ENCODE measurements at places on chromosomes 6 and 20.
A peak's percentile ranks its signal among the peaks of the same experiment; 100 is the strongest.

- DNase-seq: no peak
Observed at GRCh38 chr6:81751388-81752083, 945 bp downstream of the TENT5A start.

DNA sequence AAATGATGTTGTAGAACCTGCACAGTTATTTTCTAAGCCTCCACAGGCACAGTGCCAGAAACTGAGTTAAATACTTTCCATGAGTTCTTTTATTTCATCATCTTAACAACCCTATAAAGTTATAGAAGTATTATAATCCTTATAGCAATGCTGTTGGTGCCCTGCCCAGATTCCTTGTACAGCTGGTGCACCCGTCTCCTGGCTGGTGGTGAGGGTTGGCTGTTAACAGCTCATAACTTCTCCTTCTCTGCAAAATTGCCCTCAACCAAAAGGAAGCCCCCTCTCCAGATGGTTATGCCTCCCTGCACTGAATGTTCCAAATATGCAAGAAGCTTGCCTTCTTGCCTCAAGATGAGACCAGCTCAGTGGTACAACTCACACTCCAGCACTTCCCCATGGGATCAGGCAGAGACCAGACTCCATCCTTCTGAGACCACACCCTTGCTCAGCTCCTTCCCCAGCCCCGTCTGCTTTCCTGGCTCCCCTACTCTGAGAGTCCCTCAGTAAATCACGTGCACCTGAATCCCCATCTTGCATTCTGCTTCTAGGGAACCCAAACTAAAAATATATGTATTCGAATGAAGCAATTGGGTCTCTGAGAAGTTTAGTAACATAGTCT lies 304.4 kb upstream of the PLCB4 start:
- DNase-seq: no peak

GRCh38 chr6:11398451-11399326 lies 138.9 kb upstream of the TMEM170B start:
- DNase-seq: no peak

DNA sequence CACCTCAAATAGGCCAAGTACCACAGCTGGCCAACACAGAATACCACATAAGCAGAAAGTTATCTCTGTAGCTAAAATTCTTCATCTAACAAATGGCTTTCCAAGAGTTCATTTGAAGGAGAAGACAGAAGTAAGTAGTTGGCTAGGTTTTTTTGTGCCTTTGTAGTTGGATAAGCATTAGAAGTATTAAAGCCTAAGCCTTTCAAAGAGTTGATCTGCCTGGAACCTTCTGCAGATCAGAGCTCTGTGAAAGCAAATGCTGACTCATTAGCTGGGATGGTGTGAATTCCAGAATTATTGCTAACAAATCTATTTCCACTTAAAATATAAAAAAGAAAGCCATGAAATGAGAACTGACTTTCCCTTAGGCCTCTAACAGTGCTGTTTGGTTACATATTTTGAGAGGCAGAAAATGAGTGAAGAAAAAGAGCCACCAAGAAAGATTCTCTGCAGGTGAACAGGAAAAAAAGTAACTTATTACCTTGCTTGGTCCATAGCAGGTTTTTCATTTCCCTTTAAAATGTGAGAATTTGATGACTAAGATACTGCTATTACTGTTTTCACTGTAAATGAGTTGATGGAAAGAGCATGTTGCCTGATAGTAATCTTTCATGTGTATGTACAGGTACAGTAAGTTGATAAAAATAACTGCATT lies 763.2 kb upstream of the FLRT3 start:
- DNase-seq: peak; percentile 48

DNA sequence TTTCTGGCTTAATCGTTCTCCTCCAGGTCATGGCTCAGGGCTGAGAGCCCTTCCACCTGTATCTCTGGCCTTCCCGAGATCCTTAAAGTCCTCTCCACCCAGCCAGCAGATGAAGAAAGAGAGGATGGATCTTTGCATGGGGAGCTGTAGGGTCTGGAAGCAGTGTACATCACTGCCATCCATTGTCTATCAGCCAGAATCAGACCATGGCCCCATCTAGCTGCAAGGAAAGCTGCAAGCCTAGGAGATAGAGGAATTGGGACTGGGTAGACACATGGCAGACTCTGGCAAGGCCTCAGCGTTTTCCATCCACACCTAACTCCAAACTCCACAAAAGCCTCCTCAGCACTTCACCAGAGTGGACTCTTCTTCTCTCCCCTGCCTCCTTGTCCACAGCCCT lies 113.8 kb upstream of the MAFB start:
- no peak for DNase-seq

DNA sequence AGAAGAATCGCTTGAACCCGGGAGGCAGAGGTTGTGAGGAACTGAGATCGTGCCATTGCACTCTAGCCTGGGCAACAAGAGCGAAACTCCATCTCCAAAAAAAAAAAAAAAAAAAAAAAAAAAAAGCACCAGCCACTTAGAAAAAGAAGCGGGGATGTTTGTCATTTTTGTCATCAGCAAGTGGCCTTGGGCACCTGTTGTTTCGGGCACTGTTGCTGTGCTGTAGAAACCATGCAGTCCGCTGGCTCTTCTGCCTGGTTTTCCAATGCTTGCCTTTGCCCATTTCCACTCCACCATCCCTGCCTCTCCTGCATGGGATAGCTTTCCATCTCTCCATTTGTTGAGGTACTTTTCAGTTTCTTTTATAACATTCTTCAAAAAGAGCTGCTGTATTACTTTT lies 129.3 kb downstream of the ARID1B start:
- DNase-seq: no peak

GRCh38 chr6:52984247-52984646 lies 10.8 kb downstream of the GSTA4 start:
- no peak for DNase-seq

- no peak for DNase-seq
Observed at GRCh38 chr6:128028183-128028582, 127.3 kb upstream of the THEMIS start.

DNA sequence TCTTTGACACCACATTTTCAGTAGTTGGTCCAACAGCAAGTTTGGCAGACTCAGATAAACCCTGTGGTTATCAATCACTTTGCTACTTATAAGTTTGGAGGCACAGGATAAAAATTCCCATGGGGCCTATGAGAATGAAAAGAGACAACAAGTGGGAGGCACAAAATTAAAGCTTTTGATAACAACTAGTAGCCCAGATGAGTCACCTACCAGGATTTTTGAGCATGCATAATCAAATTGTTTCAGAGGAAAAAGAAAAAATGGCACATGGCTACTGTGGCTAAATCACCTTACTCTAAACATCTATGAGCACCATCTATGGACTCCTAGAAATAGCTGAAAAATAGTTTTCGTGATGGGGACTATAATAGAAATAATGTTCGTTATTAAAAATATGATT lies 40.8 kb upstream of the BMP5 start:
- no peak for DNase-seq

GRCh38 chr6:165205632-165206031 lies 103.8 kb downstream of the C6orf118 start:
- no peak for DNase-seq

GRCh38 chr6:6678185-6678671 lies 89.7 kb downstream of the LY86 start:
- DNase-seq: no peak

Measured in HS-27A (cell line).